NCI-H510A (cell line): ENCODE measurements at places on chromosomes 2 and 18.

GRCh38 chr2:26268213-26268612 lies 23.5 kb downstream of the HADHB start:
- no peak for DNase-seq

DNA sequence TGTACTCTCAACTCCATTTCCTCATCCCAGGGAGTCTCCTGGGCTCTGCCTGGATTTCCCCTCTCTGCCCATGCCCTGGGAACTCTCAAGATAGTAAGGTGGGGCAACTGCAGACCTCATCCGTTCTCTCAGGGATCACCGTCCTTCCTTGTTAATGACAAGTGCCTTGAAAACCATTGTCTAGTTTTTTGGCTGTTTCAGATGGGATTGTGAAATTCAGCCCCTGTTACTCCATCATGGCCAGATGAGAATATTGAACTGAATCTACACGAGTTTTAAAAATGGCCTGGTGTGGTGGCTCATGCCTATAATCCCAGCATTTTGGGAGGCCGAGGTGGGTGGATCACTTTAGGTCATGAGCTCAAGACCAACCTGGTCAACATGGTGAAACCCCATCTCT lies 665 bp upstream of the HRH4 start:
- no peak for DNase-seq

DNA sequence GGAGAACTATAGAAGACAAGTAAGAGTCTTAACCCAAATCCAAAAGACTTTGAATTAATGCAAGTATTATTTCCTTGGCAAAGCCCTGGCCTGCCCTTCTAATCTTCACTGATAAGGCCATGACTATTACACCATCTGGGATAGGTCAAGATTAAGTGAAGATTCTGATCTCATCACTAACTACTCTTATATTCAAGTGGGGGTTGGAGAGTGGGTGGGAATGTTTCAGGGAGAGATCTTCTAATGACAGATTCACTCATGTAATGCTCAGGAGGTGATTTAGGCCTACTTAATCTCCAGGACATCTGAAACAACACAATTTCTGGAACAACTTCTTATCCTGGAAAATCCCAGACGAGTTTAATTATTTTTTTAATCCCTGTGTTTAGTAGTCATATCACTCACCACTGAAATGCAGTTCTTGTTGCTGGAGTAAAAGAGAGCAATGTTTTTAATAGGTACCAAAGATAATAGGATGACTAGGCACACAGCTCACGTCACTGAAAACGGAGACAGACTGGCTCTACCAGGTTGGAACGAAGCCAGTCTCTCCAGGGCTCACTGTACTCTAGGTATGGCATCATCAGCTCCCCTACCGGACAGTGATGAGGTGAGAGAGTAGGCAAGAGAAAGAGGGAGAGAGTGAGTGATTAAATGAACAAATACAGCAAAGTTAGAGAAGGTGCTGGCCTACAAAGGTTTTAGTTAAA lies 133.1 kb downstream of the NCKAP5 start:
- peak; percentile 69 for DNase-seq

DNA sequence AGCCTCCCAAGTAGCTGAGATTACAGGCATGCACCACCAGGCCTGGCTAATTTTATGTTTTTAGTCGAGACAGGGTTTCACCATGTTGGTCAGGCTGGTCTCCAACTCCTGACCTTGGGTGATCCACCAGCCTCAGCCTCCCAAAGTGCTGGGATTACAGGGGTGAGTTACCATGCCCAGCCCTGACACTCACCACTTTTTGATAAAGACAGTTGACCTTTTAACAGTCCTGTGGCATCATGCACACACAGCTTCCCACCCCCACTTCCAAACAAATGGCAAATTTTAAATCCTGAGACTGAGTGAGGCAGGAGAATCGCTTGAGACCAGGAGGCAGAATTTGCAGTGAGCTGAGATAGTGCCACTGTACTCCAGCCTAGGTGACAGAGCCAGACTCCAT lies 6.2 kb upstream of the DNAJB2 start:
- DNase-seq = no peak

DNA sequence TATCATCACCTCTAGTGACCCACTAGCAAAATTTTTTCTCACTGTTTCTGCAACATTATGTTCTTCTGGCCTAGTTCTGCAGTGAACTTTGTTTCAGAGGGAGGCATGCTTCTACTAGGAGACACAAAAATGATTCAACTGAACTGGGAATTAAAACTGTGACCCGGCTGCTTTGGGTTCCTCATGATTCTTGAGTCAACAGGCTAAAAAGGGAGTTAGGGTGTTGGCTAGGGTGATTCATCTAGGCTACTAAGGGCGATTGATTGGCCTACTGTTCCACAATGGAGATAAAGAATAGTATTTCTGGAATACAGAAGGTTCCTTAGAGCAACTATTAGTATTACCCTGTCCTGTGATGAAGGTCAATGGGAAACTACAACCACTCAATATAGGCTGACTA lies 179.5 kb downstream of the PPP1R1C start:
- no peak for DNase-seq

DNA sequence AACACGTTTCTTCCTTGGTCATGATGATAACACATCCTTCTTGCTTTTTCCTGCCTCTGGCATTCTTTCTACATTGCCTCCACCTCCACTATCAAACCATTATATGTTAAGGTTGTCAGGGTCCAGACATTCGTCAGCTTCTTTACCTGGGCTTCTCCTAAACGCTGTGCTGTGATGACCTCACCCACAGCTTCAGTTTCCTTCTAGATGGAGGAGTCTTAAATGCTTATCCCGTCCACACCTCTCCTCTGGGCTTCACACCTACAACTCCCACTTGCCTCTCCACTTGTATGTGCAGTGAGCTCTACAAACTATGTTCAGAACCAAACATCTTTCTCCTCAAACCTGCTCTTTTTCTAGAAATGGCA lies 666 bp upstream of the STAT1 start:
- DNase-seq = no peak

DNA sequence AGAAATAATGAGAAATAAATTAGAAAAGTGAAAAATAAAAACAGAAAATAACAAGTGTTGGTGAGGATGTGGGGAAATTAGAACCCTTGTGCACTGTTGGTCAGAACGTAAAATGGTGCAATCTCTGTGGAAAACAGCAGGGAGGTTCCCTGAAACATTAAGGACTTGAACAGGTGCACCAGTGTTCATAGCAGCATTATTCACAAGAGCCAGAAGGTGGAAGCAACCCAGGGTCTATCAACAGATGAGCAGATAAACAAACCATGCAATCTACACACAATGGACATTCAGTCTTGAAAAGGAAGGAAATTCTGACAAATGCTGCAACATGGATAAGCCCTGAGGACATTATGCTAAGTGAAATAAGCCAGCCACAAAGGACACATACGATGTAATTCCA lies 58.2 kb upstream of the TFCP2L1 start:
- no peak for DNase-seq

GRCh38 chr18:31513189-31513935 lies 15.4 kb downstream of the DSG2 start:
- no peak for DNase-seq

GRCh38 chr2:161077367-161078210 lies 82.6 kb upstream of the TANK start:
- DNase-seq = no peak

DNA sequence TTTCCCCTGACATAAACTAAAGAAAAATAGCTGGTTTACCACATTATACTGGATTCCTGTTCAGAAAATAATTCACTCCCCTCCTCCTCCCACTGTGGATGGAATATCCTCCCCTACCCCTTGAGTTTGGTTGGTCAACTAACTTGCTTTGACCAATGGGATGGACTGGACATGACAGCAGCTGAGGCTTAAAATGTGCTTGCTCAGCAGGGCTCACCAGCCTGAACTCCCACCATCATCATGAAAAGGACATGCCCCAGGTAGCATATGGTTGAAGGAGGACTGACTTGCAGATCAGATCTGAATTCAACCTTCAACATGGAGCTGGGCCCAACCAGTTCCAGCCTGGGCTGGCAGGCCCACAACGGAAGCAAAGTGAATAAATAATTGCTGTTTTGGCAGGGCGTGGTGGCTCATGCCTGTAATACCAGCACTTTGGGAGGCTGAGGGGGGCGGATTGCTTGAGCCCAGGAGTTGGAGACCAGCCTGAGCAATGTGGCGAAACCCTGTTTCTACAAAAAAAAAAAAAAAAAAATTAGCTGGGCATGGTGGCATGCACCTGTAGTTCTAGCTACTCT lies 284.4 kb downstream of the AFF3 start:
- no peak for DNase-seq

- DNase-seq = no peak
Observed at GRCh38 chr2:210539035-210539434, 17.4 kb upstream of the CPS1 start.

- no peak for DNase-seq
Observed at GRCh38 chr2:203878063-203878462, 10.5 kb downstream of the CTLA4 start.

- no peak for DNase-seq
Observed at GRCh38 chr18:14970027-14970426, 222.1 kb downstream of the ANKRD30B start.

- DNase-seq = no peak
Observed at GRCh38 chr2:233556881-233557736, 9.5 kb downstream of the USP40 start.

- peak; percentile 69 for DNase-seq
Observed at GRCh38 chr2:106996171-106996769, 110.3 kb upstream of the ST6GAL2 start.

- DNase-seq = no peak
Observed at GRCh38 chr2:14712111-14712510, 79.6 kb downstream of the LRATD1 start.
